ENCODE measurements at places on chromosomes 3 and 15.

DNA sequence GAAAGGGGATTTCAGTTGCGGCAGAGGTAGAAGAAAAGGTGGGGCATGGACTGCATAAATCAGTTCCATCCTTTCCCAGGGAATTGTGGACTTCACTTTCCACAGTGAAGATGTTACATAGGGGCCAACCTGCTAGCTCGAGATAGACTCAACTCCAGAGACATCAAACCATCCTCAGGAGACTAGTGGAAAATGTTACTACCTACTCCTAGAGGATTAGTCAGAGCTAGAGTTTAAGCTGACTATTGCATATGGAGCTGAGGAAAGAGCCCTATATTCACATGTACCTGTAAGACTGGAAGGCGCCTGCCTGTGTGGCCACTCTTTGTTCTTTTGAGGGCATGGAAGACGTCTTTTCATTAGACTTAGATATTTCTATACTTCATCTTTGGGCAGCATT is 69.2 kb downstream of the KLHL25 start:
- no peak for DNase-seq

DNA sequence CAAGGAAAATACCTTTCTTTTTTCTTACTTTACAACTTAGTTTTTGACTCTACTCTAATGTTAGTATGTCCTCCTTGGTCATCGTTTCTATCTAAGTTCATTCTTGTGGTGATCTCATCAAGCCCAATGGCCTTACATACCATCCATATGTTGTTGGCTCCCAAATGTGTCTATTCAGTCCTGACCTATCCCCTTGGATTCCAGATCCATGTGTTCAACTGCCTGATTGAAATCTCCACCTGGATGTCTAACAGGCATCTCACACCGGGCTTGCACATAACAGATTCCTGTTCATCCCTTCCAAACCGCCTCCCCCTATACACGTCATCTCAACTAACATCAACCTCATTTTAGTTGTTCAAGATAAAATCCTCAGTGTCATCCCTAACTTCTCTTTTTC is 382.6 kb downstream of the SOX2 start:
- no peak for DNase-seq

DNA sequence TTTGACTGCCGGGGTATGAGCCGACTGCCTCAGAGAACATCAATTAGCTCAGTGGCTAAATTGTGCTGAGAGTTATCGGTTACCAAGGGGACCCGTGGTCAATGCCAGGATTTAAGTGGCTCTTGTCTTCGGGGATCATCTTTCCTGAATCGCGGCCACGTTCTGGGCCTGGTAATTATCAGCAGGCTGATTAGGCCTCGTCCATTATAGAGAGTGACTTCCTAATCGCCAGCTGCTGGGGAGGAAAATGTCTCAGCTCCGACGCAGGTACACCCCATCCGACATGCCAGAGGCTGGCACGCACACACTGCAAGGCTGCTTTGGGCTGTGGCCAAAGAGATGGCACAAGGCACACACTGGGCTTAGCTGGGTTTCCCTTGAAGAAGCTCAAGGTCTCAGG is 10.6 kb downstream of the TRH start:
- no peak for DNase-seq

DNA sequence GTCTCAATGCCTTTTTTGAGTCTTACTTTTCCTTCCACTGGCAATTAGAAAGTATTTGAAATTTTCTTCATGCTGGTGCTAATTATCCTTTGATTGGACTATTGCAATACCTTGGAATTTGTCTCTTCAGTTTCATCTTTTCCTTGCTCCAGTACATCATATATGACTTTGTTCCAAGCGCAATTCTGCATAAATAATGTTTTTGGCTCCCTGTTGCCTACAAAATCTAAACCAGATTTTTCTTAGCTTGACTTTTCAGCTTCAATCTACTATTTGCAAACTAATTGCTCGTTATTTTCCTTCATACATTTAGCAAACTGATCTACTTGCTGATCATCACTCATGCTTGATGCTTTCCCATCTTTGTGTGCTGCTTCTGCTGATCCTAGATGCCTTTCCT is 230.8 kb upstream of the GPR149 start:
- no peak for DNase-seq

DNA sequence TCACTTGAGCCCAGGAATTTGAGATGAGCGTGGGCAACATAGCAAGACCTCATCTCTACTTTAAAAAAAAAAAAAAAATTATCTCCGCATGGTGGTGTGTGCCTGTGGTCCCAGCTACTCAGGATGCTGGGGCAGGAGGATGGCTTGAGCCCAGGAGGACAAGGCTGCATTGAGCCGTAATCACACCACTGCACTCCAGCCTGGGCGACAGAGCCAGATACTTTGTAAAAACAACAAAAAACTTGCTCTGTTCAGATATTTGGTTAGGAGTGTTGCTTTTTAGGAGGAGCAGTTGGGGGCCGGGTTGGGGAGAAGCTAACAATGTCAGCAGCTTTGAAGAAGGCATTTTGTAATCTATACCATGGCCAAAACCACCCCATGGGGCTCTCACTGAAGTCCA is 4.1 kb downstream of the GCNT3 start:
- no peak for DNase-seq

DNA sequence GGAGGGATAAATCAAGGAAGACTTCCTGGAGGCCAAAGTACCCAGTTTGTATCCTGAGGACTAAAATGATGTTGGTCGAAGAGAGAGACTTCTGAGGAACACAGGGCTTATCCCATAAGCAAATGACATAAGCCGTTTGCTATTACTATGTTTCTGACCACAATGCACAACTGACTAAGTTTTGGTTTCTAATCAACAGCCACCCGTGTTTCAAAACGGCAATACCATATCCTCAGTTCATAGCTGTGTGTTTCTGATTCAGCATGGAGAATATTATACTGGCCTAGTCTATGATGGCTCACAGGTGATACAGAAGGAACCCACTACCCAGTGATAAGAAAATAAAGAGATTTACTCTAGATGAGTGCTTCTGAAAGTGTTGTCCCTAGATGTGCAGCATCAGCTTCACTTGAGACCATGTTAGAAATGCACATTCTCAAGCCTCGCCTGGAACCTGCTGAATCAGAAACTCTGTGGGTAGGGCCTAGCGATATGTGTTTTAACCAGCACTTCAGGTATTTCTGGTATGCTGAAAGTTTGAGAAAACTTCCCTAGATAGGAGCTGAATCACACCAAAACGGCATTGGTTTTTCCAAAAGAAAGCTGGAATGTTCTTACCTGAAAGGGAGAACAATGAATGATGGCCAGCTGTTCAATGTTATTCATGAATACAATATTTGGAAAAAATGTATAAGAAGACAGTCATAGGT is 639.7 kb upstream of the NR2F2 start:
- DNase-seq = no peak

DNA sequence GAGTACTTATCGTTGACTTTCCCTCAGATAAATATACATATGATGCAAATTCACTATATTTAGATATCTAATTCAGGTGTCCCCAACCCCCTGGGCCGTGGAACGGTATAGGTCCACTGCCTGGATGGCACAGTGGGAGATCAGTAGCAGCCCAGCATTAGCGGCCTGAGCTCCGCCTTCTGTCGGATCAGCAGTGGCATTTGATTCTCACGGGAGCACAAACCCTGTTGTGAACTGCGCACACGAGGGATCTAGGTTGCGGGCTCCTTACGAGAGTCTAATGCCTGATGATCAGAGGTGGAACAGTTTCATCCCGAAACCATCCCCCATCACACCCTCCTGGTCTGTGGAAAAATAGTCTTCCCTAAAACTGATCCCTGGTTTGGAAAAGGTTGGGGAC is 6.9 kb downstream of the KNL1 start:
- no peak for DNase-seq

GRCh38 chr3:134216191-134216764 is 34.4 kb downstream of the RYK start:
- DNase-seq = no peak

GRCh38 chr15:80550219-80550907 is 144.7 kb upstream of the ABHD17C start:
- DNase-seq = no peak

DNA sequence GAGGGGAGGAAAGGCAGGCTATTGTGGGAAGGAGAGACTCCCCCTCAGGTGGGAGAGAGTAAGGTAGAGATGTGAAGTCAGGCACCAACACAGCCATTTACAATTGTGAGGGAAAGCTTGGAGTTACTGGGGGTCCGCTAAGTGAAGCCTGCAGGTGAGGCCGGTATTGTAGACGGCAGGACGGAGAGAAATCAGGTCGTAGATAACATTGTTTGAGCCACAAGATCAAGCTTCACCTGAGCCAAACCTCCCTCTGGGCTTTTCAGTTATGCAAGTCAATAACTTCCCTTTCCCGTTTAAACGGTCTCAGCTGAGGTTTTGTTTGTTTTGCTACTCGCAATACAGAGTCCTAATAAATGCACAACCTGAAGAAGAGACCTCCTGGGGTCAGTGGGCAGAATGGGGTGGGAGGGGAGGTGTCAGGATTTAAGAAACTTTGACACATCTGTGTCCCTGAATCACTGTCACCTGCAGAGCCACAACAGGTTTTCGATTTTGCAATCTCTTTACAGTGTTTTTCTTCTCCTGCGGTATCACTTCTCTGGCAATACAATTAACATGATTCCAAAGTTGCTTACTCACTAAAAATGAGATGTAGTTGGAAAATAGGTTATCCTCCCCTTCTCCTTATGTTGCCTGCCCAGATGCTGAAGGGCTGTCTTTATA is 72.0 kb upstream of the GLCE start:
- no peak for DNase-seq

- no peak for DNase-seq
Measured at GRCh38 chr15:66389098-66389858, 2.6 kb downstream of the MAP2K1 start.

DNA sequence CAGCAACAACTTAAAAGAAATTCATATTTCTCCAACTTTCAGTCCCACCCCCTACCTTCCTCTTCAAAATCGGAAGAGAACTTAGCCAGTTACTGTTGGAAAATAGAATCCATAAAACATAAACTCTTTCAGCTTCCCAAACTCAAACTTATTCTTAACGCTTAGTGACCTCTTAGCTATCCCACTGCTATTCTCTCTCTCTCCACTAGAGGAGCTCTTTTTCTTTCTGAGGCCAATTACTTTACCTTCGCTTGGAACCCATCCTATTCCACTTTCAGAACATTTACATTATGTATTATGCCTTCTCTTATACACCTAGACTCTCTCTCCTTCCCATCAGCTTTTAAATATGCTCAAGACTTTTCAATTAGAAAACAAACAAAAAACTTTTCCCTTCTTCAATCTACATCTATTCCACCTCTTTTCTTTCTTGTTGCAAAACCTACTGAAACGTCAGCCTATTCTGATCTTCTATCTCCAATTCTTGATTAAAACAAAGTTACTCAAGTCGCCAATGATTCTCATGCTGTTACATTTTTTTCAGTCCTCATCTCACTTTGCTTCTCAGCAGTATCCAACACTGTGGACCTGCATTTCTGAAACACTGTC is 13.4 kb upstream of the GHSR start:
- no peak for DNase-seq

DNA sequence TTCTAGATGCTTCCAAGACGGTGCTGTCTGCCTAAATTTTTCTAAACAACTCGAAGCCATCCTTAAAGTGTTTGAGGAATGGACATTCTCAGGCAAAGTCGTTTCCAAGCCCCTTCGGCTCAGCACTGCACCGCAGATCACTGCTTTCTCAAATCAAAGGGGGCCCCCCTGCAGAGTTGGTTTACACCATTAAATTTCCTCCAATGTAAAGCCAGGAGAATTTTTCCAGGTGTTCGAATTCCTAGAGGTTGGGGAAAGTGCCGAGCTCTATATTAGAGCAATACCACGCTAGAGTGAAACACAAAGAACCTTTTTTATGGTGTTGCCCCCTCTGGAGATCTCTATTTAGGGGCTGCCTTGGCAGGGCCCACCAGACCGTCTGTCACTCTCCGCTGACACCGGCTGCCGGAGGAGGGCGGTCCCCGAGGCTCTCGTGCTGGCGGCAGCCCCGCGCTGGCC is 277.9 kb upstream of the NR2F2 start:
- no peak for DNase-seq

DNA sequence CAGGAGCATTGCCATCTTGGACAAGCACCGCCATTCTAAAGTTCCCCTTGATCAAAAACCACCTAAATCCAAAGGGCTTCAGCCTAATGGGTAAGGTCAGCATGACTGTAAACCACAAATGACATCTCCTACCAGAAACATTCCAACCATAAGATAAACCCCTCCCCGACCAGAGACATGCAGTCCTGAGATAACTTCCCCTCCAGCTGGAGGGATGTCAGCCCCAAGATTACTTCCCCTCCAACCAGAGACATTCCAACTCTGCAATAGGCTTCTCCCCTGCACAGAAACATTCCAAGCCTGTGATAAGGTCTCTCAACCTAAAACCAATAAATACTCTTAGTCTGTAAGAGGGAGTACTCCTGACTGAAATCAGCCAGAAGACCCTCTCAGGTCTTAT is 62.7 kb upstream of the DNAJC19 start:
- no peak for DNase-seq

DNA sequence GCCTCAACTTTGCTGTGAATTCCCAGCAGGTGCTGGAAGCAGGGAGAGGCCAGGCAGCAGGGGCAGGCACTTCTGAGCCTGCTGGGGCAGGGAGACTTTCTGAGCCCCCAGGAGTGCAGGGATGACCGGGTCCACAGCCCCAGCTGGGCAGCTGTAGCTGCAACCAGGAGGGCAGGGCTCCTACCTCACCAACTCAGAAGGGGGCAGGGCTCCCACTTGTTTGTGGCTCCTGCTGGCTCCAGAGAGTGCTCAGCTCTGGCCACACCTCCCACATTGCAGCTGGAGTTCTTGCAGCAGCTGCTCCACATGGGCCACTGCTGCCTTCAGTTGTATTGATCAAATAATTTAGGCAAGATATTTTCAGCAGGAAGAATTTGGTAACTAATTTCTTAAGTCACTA is 812.3 kb downstream of the NSUN3 start:
- no peak for DNase-seq

DNA sequence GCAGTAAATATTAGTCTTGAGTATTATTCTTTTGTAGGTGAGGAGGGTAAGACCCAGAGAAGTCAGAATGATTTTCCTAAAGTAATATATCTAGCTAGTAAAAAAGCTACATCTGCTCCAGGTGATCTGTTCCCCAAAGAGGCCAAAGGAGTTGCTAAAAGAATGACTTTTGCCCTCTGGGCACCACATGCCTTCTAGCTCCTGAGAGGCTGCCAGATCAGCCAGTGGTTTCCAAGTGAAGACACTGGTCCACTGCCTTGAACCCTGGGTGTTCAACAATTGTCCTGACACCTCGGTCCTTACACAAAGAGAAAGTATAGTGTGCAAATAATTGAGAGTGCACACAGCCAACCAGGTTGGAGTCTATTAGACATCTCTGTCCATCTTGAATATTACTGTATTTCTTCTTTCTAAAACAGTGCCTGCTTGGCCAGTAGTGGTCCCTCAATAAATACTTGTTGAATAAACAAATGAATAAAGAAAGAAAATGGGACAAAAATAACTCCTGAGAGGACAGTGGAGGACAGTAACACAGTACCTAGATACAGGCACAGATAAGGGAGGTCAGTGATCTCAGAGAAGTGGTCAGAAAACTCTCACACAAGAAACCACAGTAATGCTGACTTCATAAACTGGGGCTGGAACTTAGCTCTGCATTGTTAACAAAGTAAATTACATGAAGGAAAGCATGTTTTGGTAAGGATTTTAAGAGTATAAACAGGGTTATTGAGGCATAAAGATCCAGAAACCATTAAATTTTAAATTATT is 56.6 kb upstream of the CSTA start:
- DNase-seq = no peak

Measured in activated CD4-positive, CD25-positive, alpha-beta regulatory T cell (primary cell).